Stimulated activated CD8-positive, alpha-beta memory T cell treated with anti-CD3 and anti-CD28 coated beads, Interleukin-15, amount 100 ng/mL, for 1 hour (primary cell): ENCODE measurements at places on chromosomes 5 and 9.

- no peak for DNase-seq
Observed at GRCh38 chr9:98287384-98287783, 31.9 kb upstream of the TBC1D2 start.

GRCh38 chr5:131276072-131276471 is 12.2 kb downstream of the CDC42SE2 start:
- DNase-seq: no peak

- no peak for DNase-seq
Observed at GRCh38 chr5:159067201-159067600, 32.5 kb downstream of the EBF1 start.

DNA sequence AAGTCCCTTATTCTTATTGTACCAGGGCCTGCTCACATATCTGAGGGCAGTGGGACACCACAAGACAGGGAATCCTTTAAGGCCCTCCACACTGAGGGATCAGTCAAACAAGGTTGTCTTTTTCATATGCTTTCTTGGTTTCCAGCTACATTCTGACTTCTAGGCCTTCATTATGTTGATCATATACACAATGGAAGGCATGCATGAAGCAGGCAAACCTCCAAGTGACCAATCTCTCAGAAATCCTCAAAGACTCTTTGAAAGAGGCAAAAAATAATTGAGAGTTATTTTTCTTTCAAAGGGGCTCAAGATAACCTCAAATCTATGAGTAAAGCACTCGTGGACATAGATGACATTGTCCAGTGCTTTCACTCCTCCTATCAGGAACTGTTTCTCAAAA is 1195.9 kb upstream of the ACO1 start:
- no peak for DNase-seq

- no peak for DNase-seq
Observed at GRCh38 chr5:132298298-132299212, 4.4 kb downstream of the SLC22A4 start.

DNA sequence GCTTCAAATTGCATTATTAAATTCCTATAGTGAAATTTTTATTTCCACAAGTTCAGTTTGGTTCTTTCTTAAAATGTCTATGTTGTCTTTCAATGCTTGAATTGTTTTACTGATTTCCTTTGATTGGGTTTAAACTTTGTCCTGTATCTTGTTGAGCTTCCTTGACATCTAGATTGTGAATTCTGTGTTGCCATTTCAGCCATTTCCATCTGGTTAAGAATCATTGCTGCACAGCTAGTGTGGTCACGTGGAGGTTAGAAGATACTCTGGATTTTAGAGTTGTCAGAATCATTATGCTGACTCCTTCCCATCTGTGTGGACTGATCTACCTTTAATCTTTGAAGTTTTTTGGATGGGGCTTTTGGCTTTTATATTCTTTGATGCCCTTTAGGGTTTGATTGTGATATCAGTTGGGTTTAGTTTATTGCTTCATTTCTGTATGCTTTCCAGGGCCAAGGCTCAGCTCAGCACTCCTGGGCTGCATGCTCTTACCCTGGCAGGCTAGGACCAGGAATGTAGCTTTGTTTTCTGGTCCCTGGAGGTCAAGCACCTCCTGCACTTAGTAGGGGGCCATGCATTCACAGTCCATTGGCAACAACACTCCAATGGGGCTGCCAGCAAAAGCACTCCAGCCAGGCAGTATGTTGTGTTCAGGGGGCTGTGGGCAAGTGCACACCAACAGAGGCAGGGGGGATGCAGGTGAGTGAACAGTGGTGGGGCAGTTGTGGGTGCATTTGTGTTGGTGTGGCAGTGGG is 141.4 kb downstream of the PRR16 start:
- DNase-seq: no peak

GRCh38 chr5:126334760-126335159 is 88.4 kb upstream of the GRAMD2B start:
- DNase-seq: no peak

DNA sequence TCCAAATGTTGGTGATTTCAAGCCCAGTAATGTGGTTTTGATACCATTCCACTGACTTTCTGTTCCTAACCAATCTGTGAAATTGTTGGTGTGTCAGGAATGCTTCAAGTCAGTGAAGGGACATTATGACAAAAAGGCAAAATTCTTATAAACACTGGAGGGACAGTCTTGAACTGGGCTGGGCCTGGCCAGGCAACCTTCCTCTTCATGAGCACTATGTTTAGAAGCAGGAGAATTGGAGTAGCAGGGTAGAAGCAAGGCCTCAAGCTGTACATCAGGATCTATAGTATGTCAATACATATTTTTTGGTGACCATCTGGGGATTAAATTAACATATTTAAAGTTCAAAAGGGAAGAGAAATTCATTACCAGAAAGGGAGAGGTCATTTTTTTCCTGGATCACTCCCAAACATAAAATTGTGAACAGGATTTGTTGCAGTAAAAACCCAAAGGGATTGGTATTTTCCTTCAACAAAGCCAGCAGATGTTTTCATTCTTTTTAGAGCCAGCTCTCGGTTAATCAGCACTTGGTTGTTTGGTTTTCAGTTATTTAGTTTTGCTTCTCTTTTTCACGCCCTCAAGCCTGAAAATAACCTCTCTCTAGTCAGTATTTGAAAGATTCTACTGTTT is 77.9 kb upstream of the PIK3R1 start:
- DNase-seq: no peak
